ENCODE measurements at places on chromosomes 12 and 14.

GRCh38 chr12:52692254-52692653 lies 11.1 kb downstream of the KRT77 start:
- no peak for DNase-seq

- DNase-seq: peak; percentile 82
These were observed 17.7 kb downstream of the DNAL1 start for GRCh38 chr14:73662487-73662943.

DNA sequence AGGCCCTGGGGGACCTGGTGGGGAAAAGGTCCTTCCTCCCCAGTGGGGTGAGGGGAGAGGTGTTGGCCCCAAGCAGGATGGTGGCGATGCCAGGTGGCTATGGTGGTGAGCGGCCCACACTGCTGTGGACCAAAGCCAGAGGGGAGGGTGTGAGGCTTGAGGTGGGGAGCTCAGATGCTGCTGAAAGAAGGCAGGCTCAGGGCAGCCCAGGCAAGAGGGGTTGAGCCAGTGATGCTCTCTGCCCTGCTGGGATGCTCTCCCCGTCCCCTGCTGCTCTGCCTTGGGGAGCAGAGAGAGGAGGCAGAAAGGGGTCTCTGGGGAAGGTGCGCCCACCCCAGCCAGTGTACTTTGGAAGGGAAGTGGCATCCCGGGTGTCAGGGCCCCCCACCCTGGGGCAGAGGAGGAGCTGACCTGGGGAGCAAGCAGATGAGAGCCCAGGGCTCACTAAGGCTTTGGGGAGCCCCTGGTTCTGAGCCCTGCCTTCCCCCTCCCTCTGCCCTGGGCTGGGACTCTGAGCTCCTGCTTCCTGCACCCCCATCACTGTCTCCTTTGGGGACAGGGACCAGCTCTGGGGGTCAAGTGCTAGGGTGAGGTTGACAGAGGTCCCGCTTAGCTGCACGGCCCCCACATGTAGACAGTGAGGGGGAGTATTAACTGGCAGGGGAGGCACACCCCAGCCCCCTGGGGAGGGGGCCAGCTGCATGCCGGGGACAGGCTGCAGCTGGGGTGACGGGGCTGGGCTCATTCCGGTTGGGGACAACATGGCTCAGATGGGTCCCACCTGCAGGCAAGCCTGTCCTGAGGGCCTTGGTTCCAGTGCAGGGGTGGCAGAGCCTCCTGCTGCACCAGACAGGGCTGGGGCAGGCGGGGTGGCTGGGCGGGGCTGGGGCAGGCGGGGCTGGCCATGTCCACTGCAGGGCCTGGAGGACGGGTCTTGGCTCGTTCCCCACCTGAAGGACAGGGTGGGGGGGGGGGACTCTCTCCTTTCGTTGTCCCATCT lies 124.4 kb downstream of the KIF26A start:
- no peak for DNase-seq

- DNase-seq: no peak
These were observed 1322.5 kb downstream of the FSCB start for GRCh38 chr14:43184540-43184939.

DNA sequence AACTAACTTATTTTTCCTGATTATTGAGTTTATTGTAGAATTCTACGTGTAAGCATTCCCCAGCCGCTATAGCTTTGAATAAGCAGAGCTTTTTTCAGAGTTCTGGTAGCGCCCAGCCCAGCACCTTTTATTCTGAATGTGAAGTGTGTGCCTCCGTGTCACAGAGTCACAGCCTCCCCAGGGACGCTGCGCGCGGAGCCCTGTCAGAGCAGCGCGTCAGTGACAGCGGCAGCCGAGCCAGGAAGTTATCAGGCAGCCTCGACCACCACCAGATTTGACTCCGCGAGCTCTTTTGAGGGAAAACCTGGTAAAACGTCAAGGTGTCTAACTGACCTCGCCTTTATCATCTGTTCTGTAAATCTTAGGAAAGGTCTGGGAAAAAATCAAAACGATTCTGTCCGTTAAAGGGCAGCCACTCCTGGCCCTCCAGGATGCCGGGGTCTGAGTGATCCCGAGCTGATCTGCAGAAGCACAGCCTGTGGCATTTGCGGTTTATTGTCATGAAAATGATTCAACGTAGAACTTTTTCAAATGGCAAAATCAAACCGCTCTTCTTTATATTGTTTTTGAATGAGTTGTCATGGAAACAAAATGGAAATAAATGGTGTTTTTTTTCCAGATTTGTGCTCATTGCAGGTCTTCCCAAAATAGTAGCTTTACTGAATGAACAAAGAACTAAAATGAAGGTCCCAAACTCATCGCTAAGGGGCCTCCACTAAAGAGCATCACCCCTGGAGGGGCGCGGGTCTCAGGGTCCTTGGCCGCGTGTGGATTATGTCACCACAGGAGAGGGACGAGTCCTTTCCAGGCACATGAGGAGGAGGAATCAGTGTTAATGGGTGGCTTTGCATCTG lies 43.1 kb upstream of the MMP17 start:
- no peak for DNase-seq

DNA sequence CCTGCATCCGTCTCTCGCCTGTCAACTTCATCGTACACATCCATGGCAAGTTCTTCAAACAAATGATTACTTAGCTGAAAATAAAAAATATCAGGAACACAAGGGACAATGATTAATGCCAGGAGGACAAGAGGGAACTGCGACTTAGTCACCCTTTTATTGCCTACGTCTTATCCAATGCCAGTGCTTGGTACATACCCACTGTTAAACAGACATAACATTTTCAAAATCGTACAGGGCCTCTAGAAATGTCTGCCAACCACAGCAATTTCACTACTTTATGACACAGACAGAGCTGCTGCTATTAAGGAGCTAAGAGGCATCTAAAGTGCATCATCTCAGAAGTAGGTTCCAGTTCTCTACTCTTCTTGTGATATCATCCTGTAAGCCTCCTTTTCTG lies 34.6 kb downstream of the GIT2 start:
- DNase-seq: no peak

DNA sequence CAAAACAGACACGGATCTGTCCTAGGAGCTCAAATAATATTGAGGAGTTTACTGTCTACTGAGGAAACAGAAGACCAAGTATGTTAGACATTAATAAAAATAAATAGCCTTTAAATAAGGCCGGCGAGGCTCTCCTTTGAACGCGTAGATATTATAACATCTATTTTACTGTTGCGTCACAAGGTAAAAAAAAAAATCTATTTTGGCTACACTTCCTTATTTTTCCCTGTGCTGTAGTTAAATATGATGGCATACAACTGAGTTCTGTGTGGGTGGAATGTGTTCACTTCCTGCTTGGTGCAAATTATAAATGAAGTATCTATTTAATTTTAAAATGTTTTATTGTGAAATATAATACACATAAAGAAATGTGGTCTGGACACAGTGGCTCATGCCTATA lies 17.2 kb upstream of the RAD52 start:
- no peak for DNase-seq

- no peak for DNase-seq
These were observed 127.1 kb downstream of the DIO2 start for GRCh38 chr14:80084196-80084595.

DNA sequence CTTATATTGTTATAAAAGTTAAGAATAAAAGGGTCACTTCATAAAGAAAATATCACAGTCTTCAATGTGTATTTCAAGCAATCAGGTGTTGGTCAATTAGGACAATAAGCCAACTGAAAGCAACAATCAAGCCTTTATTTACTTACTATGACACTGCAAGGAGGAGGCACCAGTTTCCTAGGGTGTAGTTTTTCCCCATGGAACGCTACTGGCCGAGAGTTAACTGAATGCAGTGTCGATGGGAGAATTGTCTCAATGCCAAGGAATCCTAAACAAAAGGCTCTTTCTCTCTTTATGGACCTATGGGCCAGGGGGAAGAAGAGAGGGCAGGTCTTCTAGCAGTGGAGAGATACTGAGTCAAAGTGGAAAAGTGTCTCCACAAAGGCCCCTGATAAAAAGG lies 142.4 kb downstream of the CMAS start:
- no peak for DNase-seq

GRCh38 chr12:131137836-131138637 lies 184.3 kb downstream of the ADGRD1 start:
- DNase-seq: no peak

- DNase-seq: no peak
These were observed 17.8 kb upstream of the SLC17A8 start for GRCh38 chr12:100339071-100339470.

DNA sequence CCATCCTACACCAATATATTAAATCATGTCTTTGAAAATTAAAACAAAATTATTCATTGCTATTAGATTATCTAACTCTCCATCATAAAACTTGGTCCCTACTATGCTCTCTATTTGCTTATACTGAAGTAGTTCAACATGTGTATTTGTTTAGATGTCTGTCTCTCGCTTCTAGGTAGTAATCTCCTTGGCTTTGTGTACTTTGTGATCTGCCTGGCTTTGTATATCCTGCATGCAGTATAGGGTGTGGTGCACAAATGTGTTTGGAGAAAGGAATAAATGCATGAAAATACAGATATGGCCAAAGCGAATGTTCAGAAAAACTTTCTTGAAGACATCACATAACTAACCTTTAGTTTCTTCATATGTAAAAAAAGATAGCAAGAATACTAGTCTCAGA lies 246.6 kb upstream of the LRFN5 start:
- no peak for DNase-seq

- no peak for DNase-seq
These were observed 737.7 kb downstream of the DIO2 start for GRCh38 chr14:79473651-79474050.

DNA sequence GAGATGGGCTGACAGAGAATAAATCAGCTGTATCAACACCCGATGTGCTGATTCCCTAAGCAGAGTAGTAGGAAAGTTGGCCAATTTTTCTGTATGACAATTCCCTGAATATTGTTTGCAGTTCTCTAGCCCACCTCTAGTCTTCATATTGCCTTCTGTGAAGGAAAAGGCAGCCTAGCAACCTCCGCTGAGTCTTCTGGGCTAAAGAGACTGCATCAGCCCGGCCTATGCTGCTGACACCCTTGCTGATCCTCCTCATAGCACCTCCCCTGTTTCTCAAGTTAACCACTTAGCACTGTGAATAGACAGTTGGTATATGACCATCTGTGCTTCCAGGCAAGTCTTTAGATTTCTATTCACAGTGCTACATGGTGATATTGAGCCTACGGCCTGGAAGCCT lies 161.1 kb upstream of the EGLN3 start:
- DNase-seq: no peak

DNA sequence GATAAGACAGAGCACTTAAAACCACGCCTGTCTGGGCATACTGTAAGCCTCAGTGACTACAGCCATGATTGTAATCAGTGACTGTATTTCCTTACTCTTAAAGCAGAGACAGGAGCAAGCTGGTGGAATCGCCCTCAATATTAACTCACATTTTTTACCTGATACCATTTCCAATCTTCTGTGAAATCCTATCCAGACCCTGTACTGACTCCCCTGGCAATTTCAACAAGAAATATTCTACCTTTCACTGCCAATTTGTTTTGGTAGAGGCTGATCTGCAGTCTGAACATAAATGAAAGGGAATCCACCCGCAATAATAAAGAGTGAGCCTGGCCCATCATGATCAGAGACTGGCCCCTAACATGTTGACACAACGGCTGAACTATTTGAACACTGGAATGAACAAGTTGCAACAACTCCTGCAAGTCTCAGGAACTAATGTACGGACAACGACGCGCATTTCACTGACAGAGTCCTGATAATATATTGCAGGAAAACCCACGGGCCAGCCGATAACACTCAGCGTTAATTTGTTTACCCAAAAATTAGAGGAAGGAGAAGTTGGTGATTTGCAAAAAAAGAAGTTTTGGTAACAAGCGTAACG lies 195.5 kb upstream of the BTG1 start:
- no peak for DNase-seq

DNA sequence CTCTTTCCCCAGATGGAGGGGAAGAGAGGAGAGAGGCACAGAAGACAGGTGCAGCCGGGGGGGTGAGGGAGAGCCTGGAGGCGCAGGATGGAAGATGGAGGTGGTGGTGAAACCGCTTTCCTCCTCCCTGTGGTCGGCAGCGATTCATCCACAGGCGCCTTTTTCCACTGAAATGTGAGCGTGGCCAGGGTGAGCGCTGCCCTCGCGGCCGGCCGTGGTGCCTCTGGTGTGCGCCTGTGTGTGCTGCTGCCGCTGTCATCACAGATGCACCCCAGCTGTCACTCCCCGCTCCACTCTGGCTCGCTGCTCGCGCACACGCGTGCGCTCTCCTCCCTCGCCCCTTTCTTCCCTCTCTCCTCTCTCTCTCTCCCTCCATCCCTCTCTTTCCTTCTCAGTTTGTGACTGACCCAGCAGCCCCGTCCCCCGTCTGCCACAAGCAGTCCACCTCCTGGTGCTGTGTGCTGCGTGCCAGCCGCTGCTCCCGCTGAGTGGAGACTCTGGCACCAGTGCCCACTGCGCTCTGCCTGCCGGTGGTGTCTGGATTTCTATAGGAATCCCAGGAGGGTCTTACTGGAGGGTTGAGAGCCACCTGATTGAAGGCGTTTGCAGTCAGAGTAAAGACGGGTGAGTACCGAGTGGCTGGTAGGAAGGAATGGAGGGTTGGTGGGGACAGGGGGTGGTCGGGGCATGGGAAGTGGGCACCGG lies at the start of gene LRTM2:
Gene LRTM2 (plus strand): TSS at position 375 of the 705 bp plus-strand sequence. CDS start 7,584 bp downstream, outside the sequence.
- no peak for DNase-seq

DNA sequence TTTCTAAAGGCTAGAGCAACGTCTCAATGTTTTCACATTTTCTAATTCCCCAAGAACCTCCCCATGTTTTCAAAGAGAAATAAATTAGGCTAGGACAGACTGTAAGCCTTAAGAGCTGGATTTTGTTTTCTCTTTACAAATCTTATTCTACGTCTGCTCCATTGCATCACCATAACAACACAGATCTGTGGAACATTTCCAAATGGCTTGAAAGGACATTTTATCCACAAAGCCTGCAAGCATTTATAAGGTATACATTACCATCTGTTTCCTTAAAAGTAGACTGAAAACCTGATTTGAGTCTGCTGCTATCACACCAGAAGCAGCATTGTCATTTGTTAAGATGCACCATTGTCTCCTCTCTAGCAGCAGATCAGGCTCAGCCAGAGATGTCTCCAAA lies 115.3 kb upstream of the PLEKHA5 start:
- DNase-seq: no peak
